ENCODE measurements at places on chromosomes 11 and 22. TPM values are rescaled to one million over a fixed set of nuclear protein-coding genes. Genes with fewer than 3 reads are reported as not detected.

P2RY2 gene
- 20.0 TPM for total RNA-seq

DNA sequence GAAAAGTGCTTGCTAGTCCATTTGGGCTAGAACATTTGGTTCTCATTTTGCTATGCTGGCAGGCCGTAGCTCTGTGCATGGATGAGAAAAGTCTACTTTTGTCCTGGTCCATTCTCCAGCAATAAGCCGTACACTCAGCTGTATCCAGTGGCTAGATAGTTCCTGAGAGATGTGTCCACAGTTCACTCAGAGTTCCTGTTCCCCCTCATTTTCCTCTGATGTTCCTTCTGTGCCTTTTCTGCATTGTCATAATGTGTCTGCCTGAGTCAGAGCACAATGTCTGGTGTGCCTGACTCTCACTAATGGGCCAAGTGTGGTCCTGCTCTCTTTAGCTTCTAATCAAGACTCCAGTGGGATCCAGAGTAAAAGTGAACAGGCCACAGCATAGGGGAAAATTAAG, 215.7 kb upstream of the CTSC start:
- DNase-seq = no peak

APOL5 gene
- total RNA-seq = not detected

LIF gene
- 0.27 TPM for total RNA-seq

GRCh38 chr22:38423512-38424503, 31.2 kb downstream of the KCNJ4 start:
- peak; percentile 21 for DNase-seq

GRCh38 chr11:107858217-107859070, at the start of gene SLC35F2:
Gene SLC35F2 (minus strand): TSS chr11:107858787. CDS start chr11:107858767, 20 bp downstream.
- DNase-seq = peak; percentile 72

- DNase-seq = no peak
These were observed 6.0 kb downstream of the TMEM123 start for GRCh38 chr11:102446606-102447005.

DNA sequence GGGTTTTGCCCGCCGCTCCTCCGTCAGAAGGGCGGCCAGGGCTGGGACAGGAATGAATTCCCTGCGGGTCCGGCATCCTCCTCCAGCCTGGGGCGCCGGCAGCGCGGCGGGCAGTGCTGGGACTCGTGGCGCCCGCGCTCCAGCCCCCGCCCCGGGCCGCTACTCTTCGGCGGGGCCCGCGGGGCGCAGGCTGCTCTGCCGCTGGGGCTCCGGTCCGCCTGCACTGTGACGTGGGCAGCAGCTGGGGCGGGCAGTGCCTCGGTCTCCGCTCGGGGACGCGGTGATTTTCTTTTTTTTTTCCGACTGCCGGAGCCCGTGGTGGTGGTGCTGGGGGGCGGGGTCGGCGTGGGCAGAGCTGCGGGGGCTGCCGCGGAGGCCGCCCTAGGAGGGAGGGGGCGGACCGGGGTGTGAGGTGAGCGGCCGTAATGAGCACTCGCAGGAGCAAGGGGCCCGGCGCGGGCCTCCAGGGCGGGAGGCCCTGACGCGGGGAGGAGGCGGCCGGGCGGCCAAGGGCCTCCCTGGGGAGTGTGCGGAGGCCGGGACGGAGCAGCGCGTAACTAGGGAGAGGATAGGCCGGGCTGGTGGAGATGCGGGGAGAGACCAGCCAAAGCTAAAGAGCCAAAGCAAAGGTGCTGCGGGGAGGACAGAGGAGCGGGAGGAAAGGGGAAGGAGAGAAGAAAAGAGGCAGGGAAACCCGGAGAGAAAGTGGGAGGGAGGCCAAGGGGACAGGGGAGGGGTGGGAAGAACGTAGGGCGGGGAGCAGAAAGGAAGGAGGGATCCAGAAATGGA, 73.3 kb upstream of the ZBED5 start:
- DNase-seq = peak; percentile 88

DNA sequence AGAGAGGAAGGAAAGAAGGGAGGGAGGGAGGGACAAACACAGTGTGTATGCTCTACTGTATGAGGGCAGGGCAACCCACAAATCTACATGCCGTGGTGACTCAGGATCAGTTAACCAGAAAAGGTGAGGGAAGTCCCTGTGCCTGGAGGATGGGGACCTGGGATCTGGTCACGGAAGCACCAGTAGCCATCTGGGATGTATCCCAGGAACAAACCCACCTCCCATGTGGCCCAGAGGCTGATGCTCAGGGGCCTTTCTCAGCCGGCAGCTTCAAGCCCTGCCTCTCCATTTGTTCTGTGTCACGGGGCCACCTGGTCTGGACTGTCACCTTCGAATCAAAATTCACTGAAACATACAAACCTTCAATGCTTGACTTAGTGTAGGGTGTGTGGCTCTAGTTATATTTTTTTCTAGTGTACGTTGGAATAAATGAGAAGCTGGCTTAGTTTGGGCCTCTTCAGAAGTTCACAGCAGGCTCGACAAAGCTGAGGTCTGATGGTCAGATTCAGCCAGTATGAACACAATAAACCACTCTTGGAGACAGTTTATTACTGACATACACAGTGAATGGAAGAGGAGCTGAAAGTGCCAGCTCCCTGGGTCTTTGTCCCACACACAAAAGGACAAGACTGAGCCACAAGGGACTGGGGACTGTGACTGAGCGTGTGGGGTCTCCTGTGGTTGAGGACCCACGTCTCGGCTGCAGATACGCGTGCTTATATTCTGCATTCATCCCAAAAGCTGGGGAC, 23.5 kb upstream of the RTL6 start:
- DNase-seq = no peak

LINC01488 gene
- 0.08 TPM for total RNA-seq

PNPLA5 gene
- total RNA-seq = not detected

DNA sequence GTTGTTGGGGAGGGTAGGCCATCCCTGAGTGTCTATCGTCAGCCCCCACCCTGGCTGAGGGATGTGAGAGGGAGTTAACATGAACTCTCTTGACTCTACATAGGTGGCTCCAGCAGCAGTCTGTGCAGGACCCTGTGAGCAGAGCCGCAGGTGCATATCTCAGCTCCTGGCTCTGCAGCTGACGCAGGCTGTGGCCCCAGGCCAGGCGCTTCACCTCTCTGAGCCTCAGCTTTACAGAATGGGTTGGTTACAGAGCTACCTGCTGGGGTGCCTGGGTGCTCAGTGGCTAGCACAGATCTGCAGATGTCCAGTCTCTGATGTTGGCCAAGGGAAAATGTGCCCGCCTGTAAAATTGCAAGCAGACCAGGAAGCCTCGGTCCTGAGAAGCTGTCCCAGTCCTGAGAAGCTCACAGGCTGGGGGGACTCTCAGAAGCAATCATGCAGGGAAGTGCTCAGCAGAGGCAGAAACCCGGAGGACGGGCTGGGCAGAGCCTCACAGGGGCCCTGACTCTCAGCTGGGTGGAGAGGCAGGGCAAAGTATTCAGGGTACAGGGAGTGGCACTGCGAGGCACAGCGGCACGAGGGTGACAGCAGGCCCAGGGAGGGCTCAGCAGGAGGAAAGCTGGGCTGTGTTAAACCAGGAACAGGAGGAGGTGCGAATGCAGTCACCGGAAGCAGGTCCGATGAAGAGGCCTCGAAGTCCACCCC, 15.9 kb upstream of the LRP5 start:
- no peak for DNase-seq

SLC22A25 gene
- not detected for total RNA-seq

MAPK8IP1 gene
- 5.9 TPM for total RNA-seq

DNA sequence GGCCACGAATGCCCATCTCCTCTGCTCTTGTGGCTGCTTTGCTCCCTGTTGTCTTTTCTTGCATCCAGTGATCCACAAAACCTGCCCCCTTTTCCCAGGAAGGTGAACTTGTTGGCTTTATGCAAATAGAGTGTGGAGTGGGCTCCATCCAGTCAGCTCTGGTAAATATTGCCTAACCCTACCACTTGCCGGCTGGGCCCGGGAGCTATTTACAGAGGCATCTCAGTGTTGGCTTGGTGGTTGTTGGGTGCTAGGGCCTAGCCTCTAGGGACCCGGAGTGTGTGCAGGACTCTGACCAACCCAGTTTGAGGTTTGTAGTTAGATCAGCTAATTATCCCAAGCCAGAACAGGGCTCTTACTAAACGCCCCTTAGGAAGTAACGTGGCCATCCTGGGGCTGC, 40.8 kb upstream of the TLCD5 start:
- no peak for DNase-seq

GRCh38 chr22:17120711-17121232, 388 bp downstream of the TMEM121B start:
- DNase-seq = peak; percentile 66

- DNase-seq = peak; percentile 79
These were observed at the start of gene ARHGAP20 for GRCh38 chr11:110711776-110712658. Gene ARHGAP20 (minus strand): TSS chr11:110712437. CDS start chr11:110712231, 206 bp downstream.

PTGDR2 gene
- 2.4 TPM for total RNA-seq

GRCh38 chr11:87296627-87297026, 258.9 kb downstream of the TMEM135 start:
- no peak for DNase-seq

DNA sequence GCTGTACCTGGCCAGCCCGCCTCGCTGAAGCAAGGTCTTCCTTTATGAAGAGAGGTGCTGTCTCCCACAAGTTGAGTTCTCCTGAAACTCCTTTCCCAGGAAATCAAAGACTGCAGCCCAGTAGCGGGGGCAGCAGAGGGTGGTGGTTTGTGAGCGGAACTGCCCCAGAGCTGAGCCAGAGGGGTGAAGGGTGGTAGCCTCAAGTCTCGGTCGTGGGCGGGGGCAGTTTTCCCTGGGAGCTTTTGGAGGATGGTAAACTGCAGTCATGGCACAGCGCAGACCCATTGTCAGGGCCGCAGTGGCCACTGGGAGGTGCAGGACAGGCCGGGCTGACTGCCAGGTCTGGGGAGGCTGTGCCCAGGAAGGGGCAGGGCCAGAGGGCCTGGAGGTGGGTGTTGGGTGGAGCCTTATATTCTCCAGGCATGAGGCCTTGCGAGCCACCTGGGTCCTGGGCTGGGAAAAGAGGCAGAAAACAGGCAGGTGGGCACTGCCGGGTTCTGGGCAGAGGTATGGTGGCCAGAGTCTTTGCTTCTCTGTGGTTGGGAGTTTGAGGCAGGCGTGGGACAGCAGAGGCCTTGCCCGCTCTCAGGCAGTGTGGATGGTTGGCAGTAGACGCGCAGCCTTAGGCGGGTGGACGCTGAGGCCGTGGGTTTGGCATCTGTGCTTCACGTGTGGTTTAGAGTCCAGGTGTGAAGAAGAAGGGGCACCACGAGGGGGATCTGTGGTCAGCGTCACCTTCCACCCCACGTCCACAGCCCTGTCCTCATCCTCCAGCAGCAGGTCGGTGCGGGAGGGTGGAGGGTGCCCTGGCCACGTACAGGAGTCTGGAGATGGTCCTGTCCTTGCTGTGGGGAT, 1176.4 kb downstream of the BRD1 start:
- DNase-seq = peak; percentile 46

- no peak for DNase-seq
These were observed 294.5 kb downstream of the TBC1D22A start for GRCh38 chr22:47056776-47057470.

DNA sequence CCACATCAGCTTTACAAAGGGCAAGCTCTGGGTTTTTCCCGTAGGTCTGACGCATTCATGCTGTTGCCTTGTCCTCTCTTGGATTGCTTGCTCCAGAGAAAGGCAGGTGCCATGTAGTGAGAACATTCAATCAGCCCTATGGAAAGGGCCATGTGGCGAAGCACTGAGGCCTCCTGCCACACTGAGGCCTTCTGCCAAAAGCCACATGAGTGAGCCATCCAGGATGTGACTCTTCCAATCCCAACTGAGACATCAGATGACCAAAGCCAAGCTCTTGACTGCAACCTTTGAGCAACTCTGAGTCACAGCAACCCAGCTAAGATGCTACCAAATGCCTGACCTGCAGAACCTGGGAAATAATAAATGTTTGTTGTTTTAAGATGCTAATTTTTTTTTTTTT, 9.0 kb upstream of the PANX3 start:
- no peak for DNase-seq

DNA sequence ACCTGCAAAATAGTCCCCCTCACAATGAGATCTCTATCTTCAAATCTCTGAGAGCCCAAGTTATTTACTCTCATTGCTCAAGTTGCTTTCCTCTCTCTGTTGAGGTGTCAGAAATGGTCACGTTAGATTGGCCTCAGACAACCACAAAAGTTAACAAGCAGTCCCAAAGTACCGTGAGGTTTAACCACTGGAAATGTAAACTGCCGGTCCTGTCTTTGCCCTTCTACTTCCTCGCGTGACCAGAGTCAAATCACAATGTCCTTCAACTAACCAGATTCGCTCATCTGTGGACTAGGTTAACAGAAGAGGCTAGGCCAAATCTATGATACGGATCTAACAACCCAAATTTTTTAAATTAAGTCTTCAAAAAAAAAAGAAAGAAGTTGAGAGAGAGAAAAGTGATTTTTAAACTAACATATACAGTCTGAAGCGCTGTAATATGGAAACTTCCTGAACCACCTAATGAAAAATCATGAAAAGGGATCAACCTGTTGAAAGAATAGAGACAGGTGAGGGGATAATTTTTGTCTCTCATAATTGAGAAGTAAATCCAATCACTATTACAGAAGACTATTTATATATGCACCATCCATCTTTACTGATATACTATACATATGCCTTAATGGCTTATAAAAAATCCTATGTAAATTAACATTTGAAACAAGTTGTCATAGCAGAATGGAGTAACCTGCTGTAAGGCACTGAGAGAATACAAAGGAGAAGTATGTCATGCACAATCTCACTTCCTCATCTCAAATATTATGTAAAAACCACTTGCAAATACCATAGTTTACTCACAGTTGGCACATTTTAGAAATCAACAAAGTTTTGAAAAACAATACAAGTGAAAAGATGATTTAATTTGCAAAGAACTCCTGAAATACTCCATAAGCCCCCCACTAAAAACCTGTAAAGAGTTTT, 3.3 kb upstream of the JAML start:
- no peak for DNase-seq

GRCh38 chr11:1211838-1212237, 11.0 kb upstream of the MUC5B start:
- DNase-seq = no peak

ADORA2A gene
- 4.3 TPM for total RNA-seq

DNA sequence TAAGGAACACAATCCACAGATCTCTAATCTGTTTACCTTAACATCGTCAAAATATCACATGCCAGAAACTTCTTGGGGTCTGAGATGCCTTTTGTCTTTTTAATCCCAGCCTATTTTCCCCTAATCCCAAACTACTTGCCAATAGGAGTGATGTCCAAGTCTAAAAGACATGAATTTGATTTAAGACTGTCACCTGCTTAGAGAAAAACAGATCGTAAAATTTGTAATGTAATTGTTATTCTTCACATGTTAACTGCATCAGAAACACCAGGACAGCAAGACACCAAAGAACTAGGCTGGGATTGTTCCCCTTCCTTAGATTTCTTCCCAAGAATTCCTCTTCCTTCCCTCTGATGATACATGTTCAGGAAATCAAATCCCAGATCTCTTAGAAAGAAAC, 198.1 kb upstream of the ARHGAP20 start:
- DNase-seq = no peak

GRCh38 chr11:134503596-134503995, 91.6 kb upstream of the B3GAT1 start:
- no peak for DNase-seq

HBG1 gene
- total RNA-seq = not detected
